ENCODE measurements at places on chromosomes 2 and 18.

- H3K27ac ChIP-seq = no peak overlapping the region
- DNase-seq = no peak
Measured at GRCh38 chr18:51537487-51537886, 340.0 kb upstream of the MEX3C start.

GRCh38 chr2:152585830-152586484, 131.3 kb downstream of the PRPF40A start:
- DNase-seq = no peak
- no peak overlapping the region for H3K4me3 ChIP-seq
- H3K27me3 ChIP-seq = peaks cover 20% of the 10 kb centered on the region
- H3K27ac ChIP-seq = no peak overlapping the region
- no peaks in the 10 kb centered on the region for H3K36me3 ChIP-seq
- peaks cover 22% of the 10 kb centered on the region for H3K4me1 ChIP-seq

DNA sequence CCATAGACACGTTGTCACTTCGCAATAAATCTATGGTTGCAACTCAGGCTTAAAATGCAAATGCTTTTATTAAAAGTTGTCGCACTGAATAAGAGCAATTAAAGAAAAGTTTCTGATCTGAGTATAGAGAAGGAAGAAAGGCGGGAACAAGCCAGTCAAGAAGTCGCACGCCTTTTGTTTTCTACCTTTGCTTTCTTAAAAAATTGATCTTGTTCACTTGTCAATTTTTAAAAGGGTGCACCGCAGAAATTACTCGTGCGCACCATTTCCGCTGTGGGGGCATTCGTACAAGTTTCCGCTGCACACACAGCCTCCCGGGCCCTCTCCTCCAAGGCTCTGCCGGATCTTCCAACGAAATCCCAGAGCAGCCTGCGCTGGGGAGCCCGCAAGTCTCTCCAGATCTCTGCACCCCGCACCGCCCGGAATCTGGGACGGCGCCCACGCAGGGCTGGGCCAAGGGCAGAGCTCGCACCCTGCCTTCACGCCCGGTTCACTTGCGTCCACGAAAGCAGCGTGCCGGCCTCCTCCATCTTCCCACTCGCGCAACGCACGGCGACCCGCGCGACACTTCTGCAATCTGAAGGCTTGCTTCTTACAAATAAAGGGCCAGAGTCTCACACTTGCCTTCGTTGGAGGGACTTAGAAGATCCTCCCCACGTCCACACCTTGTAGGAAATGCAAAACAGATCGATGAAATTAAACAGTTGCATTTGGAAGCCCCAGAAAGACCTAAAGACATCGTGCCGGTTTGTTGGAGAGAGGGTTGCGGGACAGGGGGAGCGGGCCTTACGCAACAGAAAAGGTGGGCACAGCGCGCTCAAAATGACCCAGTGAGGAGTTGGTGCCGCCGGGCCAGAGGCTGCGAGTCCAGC, 2.6 kb upstream of the SALL3 start:
- DNase-seq = no peak
- peaks cover 63% of the 10 kb centered on the region for H3K27me3 ChIP-seq
- H3K27ac ChIP-seq = peak overlapping the region; percentile 80
- H3K36me3 ChIP-seq = peaks cover 2% of the 10 kb centered on the region
- H3K4me3 ChIP-seq = peak overlapping the region; percentile 61

DNA sequence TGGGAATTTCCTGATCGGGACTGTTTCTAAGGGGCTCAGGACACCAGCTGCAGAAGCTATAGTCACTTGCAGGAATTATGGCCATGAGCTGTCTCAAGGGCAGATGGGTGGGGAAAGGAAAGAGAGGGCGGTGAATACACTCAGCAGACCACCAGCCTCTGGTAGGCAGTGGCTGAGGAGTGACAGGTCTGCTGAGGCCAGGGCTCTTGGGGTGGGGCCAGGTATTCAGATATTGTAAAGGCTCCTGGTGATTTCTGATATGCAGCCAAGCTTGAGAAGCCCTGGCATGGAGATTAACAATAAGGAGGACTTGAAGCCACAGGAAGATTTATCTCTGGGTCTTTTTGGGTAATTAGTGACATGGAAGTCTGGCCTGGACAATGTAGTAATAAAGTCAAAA, 145.3 kb upstream of the AQP4 start:
- H3K36me3 ChIP-seq = no peaks in the 10 kb centered on the region
- H3K27me3 ChIP-seq = no peaks in the 10 kb centered on the region
- no peak overlapping the region for H3K27ac ChIP-seq
- H3K4me3 ChIP-seq = no peak overlapping the region
- no peaks in the 10 kb centered on the region for H3K4me1 ChIP-seq

- no peaks in the 10 kb centered on the region for H3K27me3 ChIP-seq
- DNase-seq = no peak
- peak overlapping the region; percentile 11 for H3K27ac ChIP-seq
- no peak overlapping the region for H3K4me3 ChIP-seq
- peaks cover 42% of the 10 kb centered on the region for H3K36me3 ChIP-seq
Measured at GRCh38 chr18:2920027-2920426, 73.2 kb downstream of the EMILIN2 start.
